Activated CD8-positive, alpha-beta memory T cell treated with anti-CD3 and anti-CD28 coated beads for 1 hour (primary cell): ENCODE measurements at places on chromosomes 5 and 9.

DNA sequence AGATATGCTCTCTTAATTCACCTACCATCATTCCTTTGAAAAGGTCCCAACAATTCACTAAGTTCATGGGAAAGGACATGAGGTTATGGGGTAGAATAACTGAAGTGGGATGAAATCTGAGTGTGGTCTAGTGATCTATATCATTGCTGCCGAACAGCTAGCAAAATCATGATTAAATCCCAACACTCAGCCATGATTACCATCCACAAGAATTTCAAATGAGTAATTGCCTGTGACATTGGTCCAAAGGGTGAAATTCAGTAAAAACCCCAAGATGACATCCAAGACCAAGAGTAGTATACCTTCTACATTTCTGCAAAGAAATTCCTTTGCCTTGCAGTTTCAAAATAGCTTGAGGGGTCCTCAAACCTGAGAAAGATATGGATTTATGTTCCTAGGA lies 225.6 kb downstream of the SPOCK1 start:
- no peak for DNase-seq

- no peak for DNase-seq
Measured at GRCh38 chr5:73523861-73524260, 25.6 kb downstream of the BTF3 start.

GRCh38 chr9:110746211-110746930 lies 77.8 kb downstream of the MUSK start:
- no peak for DNase-seq

DNA sequence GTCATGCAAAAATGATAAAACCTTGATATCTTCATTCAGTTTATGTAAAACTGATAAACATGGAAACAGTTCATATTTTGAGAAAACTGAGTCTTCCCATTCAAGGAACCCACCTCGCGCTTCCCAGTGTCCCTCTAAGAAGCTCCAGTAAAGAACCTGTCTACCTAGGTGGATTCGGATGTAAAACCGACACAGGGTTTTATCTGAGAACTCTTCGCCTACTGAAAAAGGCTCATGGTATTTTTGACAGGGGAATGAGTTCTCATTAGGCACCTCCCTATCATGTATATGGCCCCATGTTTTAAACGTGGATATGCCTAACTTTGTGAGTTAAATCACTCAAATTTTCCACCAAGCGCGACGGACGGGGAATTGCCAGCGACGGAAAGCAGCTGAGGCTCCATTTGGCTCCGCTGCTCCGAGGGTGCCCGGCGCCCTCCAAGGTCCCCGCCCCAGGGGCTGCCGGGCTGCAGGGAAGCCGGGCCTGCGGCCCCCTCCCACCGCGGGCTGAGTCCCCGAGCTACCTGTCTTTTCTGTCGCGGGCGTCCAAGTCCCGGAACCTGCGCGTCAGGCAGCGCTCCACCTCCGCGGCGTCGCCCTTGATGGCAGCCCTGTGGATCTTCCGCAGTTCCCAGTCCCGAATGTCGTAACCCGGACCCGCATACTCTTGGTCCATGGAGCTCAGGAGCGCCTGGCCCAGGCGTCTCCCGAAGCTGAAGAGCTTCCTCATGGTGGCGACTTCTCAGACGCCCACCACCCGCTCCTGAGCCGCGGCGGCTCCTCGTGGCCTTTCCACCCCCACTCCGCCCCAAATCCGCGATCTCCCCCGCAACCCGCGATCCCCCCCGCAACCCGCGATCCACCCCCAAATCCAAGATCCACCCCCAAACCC lies 594 bp downstream of the ANKRD18A start:
- DNase-seq, result no peak

GRCh38 chr5:135139381-135140134 lies 105.5 kb upstream of the PITX1 start:
- no peak for DNase-seq
